D721Med (cell line): ENCODE measurements at places on chromosomes 7 and 10.

- DNase-seq, result no peak
Observed at GRCh38 chr7:155835446-155836215, 23.4 kb upstream of the SHH start.

GRCh38 chr7:22364900-22365299 lies 7.9 kb upstream of the RAPGEF5 start:
- DNase-seq, result peak; percentile 21

DNA sequence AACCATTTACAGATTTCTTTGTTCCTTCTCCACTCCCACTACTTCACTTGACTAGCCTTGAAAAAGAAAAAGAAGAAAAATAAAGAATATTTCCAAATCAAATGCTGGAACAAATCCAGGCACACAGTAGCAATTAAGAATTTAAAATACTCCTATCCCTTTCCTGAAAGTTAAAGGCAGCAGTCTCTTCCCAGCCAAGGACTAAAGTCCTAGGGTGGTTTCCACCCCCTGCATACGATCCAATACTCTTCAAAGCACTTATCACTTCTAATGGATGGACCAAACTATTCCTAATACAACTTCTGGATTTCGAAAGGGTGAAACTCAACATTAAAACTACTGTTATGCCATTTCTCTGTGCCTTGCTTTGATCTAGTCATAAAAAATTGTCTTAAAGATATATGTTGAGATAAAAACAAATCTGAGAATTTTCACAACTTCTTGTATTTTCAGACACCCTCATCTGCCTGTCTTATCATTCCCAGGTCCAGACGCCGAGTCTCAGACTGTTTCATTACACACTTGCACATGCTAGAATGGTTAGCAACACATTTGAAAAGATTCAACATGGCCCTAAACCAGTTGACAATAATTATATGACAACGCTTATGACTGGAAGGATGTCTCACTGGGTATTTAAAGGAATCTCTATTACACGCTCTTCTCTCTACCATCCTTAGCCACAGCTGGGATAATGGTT lies 13.4 kb downstream of the ELMO1 start:
- DNase-seq, result no peak

DNA sequence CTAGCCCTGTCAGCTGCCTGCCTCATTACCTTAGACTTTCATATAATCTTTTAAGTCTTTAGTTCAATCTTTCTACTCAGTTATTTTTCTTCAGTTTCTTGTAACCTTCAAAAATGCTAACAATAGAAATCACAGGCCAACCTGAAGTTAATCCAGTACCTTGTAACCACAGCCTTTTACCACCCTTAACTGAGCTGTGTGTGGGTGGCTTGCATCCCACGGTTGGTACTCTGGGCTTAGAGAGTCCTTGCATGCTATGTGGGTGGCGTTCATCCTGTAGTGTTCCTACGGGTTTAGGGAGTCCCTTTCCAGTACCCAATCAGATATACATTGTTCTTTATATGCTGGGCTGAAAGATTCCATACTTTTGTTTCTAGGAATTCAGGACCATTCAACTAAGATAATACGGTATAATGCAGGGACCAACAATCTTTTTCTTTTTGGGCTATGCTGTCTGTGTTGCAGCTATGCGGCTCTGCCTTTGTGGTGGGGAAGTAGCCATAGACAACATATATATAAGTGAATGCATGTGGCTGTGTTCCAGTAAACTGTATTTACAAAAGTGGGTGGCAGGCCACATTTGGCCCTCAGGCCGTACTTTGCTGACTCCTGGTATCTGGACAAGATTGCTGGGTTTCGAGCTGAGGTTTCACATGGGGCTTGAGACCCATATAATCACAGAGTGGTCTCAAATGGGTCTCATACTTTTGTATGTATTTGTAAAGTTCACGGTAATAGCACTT lies 280.8 kb upstream of the LRGUK start:
- no peak for DNase-seq

GRCh38 chr7:157255201-157255606 lies 81.6 kb upstream of the DNAJB6 start:
- no peak for DNase-seq

DNA sequence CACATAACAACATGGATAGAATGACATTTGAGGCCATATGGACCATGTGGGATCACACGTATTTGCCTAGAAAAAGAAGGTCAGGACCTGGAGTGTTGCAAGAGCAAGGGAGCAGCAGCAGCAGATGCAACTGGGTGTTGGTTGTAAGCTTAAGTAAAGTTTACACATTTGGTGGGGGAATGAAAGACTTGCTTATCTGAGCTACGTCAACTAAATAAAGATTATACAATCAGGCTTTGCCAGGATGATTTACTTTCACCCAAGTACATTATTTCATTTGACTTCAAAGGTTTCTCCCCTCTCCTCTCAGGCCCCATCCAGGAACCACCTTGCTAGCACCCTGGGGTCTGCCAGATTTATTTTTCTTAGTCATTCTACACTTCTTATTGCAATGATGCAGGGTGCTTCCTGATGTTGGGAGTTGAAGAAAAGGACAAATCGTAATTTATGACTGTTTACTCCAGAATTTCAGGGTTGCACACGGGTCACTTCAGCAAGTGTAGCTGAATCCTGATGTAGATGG lies 591.9 kb upstream of the IGFBP3 start:
- DNase-seq, result no peak

GRCh38 chr7:27088002-27088922 lies 7.5 kb downstream of the HOXA1 start:
- DNase-seq, result no peak

DNA sequence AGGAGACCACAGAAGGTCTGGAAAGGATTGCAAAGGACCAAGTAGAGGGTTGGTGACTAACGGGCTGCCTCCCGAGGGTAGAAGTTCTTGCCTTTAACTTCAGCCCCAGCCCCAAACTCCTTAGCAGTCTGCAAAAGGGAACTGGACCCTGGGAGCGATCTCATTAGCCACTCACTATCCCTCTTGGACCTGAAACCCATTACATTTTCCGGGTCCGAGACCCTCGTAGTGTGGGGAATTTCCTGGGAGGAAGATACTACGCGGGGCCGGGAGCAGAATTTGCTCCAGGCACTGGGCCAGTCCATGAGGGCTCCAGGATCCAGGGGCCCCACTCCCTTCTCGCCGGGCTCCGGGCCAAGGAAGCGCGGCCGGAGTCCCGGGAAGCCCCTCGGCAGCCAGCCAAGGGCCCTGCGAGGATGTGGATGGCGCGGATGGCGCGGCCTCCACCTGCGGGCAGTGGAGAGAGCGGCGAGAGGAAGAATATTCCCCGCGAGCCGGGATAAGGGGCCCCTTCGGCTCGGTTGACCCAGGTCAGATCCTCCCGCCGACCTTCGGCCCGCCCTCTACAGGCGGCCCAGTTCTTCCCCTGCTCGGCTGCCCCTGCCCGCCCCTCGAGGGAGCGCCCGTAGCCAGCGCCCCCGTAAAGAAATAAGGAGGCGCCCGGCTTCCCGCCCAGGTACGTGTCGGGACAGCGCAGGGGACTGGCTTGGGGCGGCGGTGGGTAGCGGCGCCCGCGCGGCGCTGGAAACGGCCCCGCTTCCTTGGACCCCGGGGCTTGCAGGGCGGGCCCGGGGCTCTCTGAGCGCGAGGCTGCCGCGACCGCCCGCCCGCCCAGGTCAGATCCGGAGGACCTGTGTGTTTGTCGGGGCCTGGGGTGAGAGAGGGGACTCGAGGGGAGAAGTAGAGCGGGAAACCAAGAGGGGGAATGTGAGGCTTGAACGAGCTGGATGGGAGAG lies at the start of gene MYO3A:
Gene MYO3A (plus strand): TSS at position 577 of the 956 bp plus-strand sequence. CDS start 17,882 bp downstream, outside the sequence.
- DNase-seq, result peak; percentile 18

DNA sequence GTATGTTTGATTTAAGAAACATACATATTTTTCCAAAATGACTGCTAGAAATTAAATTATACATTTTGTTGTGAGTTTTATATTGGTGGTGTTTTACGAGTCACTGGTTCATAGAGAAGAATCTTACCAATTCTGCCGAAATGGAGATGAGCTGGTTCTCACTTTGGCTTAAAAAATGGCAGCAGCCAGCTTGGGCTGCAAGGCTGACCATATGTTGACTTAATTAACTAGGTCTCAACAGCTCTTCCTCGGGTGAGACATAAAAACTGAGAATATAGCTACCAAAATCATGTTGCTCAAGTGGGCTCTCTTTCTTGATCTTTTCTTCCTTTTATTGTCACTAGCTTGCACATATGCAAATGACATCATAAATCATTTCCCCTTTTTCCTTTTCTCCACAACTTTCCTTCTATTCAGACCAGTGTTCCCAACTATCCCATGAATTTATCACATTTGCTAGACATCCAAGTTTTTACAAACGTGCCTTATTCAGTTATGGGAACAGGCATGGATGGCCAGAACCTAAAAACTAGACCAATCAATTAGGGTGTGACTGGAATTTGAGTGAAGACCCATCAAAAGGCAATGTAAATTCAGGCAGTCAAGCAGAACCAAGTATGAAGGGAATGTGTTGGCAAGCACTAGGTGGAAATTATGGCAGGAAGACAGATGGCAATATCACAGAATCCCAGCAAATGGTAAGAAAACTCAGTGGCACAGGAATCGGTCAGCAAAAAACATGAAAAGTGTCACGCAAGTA lies 6.4 kb upstream of the TSPAN12 start:
- no peak for DNase-seq

- DNase-seq, result no peak
Observed at GRCh38 chr10:24393201-24393600, 184.3 kb downstream of the KIAA1217 start.

DNA sequence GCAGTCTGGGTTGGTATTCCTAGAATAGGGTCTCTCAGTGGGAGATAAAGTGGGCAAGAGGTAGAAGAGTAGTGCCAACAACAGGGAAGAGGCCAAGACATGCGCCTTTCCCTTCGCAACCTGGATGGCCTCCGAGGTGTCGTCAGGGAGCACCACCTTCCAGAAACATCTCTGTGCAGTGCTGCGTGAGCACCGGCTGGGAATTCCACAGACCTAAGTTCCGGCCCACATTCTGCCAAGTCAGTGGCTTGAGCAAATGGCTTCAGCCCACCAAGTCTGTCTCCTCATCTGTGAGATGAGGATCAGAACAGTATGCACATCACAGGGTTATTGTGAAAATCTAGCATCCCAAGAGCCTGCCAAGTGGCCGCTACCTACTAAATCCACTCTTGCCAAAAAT lies 40.6 kb downstream of the CCDC3 start:
- no peak for DNase-seq

- no peak for DNase-seq
Observed at GRCh38 chr10:119270762-119271366, 63.5 kb downstream of the GRK5 start.

GRCh38 chr10:11535346-11535959 lies 76.0 kb downstream of the USP6NL start:
- DNase-seq, result no peak

- DNase-seq, result no peak
Observed at GRCh38 chr10:72557362-72557761, 68.5 kb downstream of the MICU1 start.

DNA sequence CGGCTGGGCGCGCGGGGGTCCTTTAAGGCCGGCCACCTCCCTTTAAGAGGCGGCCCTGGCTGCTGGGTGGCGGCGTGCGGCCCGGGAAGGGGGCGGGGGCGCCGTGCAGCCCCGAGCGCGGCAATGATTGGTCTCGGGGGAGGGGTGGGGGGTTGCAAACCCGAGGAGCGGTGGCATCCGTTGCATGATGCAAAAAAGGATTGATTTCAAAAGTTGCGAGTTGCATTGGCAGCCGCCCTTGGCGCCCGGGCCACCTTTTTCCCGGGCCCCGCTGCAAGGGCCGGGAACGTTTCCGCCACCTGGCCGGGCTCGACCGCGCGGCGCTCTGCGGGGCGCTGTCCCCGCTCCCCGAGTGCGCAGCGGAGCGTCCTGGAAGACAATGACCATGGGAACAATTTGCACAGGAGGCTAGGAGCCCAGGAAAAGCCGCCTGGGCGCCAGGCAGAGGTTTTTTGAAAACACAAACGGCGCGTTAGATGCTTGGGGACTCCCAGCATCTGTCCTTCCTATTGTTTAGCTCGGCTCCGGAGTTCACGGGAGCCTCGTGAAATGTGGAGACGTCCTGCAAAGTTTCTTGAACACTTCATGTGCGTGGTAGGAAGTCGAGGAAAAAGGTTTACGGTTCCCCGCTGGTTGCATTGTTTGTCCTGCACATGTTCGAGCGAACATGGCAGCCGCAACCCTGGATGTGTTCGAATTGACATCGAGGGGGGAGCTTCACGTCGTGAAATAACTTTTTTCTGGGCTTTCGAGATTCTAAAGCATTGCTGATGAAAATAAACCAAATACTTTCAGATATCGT lies at the start of gene SEPHS1:
Gene SEPHS1 (minus strand): TSS at position 78 of the 802 bp plus-strand sequence. CDS start 3,343 bp downstream, outside the sequence.
- peak; percentile 72 for DNase-seq
